ENCODE measurements at places on chromosomes 5 and 9.

DNA sequence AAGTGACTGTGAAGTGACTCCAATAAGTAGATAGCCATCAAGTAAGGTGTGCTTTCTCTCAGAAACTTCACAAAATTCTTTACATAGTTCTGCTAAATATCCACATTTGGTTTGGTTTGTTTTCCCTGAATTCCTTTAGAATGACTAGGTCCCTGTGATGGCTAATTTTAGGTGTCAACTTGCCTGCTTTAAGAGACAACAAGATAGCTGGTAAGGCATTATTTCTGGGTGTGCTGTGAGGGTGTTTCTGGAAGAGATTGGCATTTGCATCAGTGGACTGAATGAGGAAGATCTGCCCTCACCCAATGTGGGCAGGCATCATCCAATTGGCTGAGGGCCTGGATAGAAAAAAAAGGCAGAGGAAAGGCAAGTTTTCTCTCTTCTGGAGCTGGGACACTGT is 8.3 kb upstream of the PTBP3 start:
- no peak for DNase-seq

DNA sequence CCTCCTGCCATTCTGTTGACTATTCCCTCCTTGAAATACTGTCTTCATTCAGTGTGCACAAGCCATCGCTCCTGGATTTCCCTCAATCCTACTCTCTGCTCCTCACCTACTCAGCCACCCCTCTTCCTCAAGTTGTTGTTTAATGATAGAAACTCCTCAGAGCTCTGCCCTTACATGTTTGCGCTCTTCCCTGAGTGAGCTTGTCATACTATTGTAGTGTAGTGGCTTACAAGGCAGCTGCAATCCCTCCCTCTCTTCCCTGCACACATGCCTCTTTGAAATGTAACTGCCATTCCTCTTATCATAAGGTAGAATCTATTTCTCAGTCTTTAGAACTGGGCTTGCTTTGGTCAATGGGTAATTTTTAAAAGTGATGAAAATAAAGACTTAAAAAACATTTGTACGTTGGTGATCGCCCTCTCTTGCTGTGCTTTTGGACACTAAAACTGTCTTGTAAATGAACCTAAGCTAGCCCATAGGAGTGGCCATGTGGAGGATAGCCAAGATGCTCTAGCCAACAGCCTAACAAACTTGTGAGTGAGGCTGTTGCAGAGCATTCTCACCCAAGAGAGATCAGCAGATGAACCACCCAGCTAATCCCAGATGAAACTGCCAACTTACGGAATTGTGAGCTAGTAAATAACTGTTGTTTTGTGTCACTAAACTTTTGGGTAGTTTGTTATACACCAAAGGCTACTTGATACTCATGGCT is 18.1 kb upstream of the SMAD5 start:
- no peak for DNase-seq

- DNase-seq = no peak
Observed at GRCh38 chr5:170571281-170571731, 67.5 kb downstream of the KCNIP1 start.

- DNase-seq = no peak
Observed at GRCh38 chr5:73300337-73301207, 127.6 kb downstream of the TMEM174 start.

GRCh38 chr9:138098116-138098907 is 220.7 kb downstream of the CACNA1B start:
- DNase-seq = no peak

GRCh38 chr9:126514037-126514821 is 99.5 kb upstream of the LMX1B start:
- peak; percentile 67 for DNase-seq

DNA sequence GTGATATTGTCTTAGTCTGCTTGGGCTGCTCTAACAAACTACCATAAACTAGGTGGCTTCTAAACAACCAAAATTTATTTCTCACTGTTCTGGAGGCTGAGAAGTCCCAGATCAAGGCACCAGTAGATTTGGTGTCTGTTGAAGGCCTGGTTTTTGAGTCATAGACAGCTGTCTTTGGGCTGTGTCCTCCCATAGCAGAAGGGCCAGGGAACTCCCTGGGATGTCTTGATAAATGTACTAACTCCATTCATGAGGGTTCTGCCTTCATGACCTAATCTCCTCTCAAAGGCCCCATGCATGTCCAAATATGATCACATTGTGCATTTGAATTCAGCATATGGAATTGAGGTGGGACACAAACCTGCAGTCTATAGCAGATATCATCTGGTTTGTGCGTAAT is 121.2 kb downstream of the CHSY3 start:
- no peak for DNase-seq

GRCh38 chr5:177611446-177612214 is 11.7 kb downstream of the B4GALT7 start:
- DNase-seq = no peak

DNA sequence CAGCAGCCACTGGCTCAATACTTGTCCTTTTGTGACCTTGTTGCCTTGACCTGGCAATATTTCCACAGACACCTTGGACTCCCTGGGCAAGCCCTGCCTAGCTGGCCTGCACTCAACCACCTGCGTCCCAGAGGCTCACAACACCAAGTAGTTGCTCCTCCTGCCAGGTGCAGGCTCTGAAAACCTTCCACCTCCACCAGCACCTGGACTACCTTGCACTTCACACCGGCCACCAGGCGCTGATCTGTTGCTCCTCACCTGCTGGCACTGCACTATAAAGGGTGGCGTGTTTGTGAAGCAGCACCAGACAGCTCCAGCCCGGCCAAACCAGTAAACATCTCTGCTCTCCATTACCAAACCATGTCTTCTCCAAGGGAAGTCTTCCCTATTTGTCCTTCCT is 997.7 kb downstream of the PTPRD start:
- peak; percentile 39 for DNase-seq

DNA sequence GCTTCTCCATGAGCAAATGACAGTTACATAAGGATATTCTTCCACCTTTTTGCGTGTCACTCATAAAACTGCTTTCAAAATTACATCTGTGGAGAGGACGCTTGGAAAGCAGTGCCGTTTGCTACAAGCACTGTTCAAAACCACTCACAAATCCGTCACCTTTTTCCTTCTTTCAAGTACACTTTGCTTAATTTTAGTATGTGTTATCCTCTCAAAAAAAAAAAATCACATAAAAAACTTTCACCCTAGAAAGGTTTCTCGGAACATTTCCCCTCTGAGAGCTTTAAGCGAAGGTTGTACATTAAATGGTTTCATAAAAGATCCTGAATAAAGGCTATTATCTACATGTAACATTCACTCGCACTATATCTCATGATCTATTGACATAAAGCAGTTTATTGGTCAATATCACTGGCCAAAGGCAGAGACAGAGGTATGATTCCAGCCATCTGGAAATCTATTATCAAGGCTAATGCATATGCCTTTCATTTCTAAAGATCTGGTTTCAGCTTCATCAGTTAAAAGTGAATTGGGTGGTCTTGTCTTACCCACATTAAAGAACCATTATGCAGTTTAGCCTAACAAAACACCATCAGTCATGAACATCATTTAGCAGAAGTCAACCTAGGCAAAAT is 163.6 kb downstream of the ENC1 start:
- no peak for DNase-seq

DNA sequence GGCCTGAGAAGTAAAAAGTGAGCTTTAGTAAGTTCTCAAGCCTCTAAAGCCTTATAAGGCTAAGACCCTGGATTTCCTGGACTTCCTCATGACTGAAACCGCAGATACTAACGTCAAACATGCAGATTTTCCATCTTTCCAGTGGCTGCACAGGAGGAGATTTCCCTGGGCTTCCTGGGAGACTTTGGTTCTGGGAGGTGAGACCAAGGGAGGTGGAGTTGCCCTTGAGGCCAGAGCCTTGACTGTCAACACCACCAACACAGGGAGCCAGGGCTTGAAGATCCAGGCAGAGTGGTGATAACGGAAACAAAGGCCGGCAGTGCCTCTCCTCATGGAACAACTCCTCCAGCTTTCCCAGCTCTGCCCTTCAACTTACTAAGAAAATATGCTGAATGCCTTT is 144.7 kb upstream of the LRRTM2 start:
- no peak for DNase-seq

DNA sequence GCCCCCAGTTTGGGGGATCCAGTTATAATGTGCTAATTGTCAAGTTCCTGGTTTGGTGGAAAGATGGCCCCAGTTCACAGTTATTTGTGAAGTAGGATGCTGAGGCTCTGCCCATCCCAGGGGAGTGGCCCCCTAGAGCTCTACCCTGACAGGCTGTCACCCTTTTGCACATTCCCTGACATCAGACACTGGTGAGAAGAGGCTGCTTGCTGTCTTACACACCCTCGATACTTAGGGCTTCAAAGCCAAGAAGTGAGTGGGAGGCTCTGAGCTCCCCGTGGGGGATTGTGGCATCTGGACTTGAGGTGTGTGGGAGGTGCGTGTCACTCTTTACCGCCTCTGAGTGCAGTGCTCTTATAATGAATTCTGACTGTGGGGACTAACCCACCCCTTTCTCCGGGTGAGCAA is 168.5 kb downstream of the DOCK2 start:
- no peak for DNase-seq

GRCh38 chr5:96067251-96067650 is 105.6 kb upstream of the ELL2 start:
- DNase-seq = no peak

GRCh38 chr5:137254119-137255090 is 244.7 kb downstream of the SPOCK1 start:
- DNase-seq = no peak

DNA sequence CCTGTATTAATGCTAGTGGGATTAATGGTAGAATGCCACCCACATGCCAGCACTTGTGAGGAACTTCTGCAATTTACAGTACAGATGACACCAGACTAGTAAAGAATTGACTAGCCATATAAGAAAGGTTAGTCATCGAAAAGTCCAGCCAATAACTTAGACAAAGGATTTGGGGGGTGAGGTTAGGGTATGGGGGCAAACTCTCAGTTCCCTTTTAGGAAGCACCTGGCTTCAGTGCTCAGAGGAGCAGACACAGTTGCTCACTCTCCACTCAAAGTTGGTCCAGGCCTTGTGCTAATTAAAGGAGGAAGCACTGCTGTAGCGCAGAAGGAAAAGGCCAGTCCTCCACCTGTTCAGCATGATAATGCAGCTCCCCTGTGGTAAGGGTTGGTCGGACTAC is 25.2 kb downstream of the TGFBR1 start:
- DNase-seq = peak; percentile 56

DNA sequence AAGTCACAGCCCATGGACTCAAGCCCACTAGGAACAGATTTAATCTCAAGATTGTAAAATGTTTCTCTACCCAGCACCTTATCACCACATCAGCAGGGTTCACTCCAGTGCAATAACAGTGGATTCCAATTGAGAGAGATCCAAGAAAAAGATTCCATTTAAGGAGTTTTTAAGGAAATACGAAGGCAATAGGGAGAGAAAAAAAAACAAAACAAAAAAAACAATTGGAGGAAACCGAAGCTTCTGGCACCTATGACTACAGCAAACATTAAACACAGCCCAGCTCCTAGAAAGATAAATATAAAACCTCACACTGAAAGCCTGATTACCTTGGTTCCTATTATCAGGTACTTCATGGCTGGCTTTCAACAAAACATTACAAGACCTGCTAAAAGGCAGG is 192.7 kb downstream of the DAB2IP start:
- no peak for DNase-seq

- no peak for DNase-seq
Observed at GRCh38 chr5:38601133-38601862, 44.9 kb upstream of the LIFR start.

DNA sequence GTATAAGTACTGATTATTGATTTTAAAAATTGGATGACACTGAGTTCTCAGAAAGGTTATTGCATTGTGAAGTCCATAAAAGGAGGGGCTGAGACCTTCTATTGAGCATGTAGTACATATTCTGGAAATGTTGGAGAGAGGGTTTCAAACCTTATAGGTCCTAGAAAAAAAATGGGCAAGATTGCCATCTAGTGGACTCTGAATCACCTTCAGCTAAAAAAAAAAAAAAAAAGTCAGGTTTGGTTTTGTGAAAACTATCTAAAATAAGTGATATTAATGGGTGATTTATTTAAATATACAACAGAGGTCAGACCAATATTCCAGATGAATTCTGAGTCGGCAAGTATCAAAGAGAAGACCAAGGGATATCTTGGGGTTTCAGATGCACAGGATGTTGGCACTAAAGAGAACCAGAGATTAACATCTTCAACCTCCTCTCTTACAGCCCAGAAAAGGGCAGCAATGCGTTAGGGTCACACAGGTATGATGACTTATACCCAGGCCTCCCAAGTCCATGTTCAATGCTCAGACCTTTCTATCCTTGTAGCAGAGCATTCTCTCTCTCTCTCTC is 109.8 kb upstream of the NMUR2 start:
- peak; percentile 52 for DNase-seq

DNA sequence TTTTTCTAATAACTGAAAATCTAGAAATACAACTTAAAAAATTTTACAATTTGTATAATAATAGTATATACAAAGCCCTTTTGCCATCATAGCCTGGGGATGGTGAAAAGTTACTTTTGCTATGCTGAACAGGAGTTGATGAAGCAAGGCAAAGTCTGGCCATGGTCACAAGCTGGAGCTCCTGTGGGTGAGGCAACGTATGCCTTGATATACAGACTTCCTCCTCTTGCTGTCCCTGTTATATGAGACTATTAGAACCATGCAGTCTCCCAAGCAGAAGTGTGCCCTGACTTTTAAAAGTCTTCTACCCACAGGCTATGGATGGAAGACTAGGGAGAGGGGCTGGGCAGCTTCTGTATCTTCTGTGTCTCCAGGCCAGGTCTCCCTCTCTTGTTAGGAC is 15.7 kb downstream of the FAM151B start:
- DNase-seq = no peak

DNA sequence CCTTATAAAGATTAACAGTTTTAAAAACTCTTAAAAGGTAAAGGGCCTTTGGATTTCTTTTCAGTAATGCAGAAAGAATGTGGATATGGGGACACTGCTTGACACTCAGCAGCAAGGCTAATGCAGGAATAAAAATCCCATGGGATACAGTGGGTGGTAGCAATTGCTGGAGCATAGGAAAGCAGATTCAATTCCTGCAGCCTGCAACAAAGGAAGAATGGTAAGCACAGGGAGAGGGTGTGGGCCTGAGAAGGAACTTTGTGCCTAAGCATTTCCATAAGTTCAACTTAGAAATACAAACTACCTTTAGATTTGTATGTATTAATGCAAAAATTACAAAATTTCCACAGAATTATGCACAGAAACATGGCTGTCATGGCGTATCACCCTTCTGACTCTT is 65.8 kb upstream of the CDK5RAP2 start:
- DNase-seq = no peak

DNA sequence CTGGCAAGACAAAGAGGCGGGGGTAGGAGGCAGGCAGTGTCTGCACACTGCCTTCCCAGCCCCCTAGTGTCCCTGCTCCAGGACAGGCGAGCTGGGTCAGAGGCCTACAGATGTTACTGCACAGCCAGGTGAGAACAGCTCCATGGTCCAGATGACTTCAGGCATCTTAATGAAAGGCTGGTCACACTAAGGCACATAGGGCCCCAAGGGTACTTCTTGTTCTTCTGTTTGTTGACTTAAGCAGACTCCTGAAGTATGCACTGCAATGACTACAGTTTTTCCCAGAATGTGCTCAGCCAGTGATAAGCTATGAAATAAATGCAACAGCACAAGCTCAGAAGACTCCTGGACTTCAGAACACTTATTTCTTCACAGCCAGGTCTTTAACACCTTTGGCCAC is 27.4 kb downstream of the ATPSCKMT start:
- DNase-seq = no peak
